ENCODE measurements at places on chromosomes 2 and 18. TPM values are rescaled to one million over a fixed set of nuclear protein-coding genes. Genes with fewer than 3 reads are reported as not detected.

Gene ZNF513
- polyA plus RNA-seq = 15.4 TPM

Gene IL36G
- polyA plus RNA-seq = not detected

GRCh38 chr18:41695441-41695840 is 259.6 kb upstream of the PIK3C3 start:
- DNase-seq = no peak

DNA sequence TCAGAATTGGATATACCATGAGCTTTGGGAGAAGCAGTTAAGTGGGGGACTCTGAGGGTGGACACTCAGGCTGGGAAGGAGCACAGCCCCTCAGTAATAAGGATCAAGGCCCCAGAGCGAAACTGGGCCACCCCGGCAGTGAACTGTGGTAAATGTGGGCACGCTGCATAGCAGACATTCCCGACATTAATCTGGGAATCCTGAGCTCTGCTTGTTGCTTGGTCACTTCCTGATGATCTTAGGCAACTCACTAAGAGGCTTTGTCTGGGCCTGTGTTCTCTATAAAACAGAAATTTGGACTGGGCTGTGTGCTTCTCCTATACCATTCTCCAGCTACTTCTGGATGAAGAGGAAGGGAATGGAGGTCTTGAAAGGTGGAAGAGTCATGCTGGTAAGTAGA is 4.8 kb downstream of the TGFBRAP1 start:
- no peak for DNase-seq

- peak; percentile 8 for DNase-seq
Observed at GRCh38 chr2:105179469-105180372, 61.8 kb upstream of the GPR45 start.

GRCh38 chr2:135048122-135048521 is 875 bp upstream of the MAP3K19 start:
- DNase-seq = no peak

DNA sequence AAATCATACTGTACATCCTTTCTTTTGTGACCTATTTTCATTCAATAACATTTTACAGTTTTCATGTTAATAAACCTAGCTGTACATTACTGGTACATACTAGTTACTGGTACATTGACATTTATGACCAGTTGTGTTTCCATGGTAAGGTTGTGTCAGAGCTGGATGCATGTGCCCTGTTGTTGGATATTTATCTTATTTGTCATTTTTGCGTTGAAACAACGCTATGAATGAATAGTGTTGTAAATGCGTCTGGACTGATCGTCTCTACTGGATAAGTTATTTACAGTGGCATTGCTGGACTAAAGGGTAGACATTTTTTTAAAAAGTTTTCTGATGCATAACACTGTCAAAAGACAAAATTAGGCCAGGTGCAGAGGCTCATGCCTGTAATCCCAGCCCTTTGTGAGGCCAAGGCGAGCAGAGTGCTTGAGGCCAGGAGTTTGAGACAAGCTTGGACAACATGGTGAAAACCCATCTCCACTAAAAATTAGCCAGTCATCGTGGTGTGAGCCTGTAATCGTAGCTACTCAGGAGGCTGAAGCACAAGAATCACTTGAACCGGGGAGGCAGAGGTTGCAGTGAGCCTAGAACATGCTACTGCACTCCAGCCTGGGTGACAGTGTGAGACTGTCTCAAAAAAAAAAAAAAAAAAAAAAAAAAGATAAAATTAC is 40.2 kb downstream of the MCFD2 start:
- DNase-seq = no peak

DNA sequence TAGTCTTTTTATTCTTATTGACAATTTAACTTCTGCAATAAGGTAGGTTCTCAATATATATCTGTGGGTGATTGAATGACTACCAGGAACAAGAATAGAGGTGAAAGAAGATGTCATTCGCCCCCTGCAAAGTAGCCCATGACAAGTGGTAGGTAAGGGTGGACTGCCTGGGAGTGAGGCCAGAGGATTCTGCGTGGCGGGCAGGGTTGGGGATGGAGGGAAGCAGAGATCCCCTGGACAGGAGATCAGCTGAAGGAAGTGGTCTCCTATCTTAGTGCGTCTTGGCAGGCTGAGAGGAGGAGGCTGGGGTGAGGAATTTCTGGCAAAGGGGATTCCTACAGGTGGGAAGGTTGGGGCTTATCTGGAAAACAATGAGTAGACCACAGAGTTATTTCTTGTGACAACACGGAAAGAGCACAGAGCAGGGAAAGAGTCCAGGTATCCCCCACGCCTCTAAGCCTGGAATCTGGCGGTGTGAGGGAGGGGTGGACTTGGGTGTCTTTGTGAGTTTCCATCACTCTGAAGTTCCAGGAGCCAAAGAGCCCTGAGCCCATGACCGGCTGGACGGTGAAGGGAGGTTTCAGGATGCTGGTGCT is 21.5 kb upstream of the MYCN start:
- DNase-seq = no peak

- no peak for DNase-seq
Observed at GRCh38 chr2:75431276-75431675, 129.5 kb downstream of the EVA1A start.

GRCh38 chr18:66510357-66511045 is 93.4 kb downstream of the CDH19 start:
- DNase-seq = no peak

All from hindlimb muscle (tissue), 1 donor.